Stimulated activated CD8-positive, alpha-beta memory T cell treated with anti-CD3 and anti-CD28 coated beads, Interleukin-7, amount 100 ng/mL, for 4 hours (primary cell): ENCODE measurements at places on chromosomes 1 and 21.

DNA sequence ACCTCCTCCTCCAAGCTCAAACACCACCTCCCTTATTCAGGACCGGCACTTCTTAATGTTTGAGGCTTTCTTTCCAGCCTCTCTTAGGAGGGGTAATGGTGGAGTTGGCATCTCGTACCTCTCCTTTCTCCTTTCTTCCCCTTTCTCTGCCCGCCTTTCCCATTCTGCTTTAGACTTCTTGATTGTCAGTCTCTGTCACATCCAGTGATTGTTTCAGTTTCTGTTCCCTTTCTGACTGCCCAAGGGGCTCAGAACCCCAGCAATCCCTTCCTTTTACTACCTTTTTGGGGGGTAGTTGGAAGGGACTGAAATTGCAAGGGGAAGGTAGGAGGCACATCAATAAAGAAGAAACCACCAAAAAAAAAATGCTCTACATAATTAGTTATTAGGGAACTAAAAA is 5.6 kb downstream of the ELK4 start:
- no peak for DNase-seq

- no peak for DNase-seq
These were observed 42.8 kb downstream of the CLDN14 start for GRCh38 chr21:36436829-36437744.

- DNase-seq: no peak
These were observed 172.4 kb downstream of the PSMG1 start for GRCh38 chr21:39010629-39011404.

DNA sequence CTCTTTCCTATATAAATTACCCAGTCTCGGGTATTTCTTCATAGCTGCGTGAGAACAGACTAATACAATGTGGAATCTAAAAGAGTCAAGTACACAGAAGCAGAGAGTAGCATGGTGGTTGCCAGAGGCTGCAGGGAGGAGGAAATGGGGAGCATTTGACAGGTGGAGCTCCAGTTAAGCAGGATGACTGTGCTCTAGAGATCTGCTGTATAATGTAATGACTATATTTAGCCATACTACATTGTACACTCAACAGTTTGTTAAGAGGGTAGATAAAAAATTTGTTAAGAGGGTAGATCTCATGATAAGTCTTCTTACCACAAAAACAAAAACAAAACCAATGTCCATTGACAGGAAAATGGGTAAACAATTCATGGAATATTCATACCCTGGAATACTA is 82.1 kb downstream of the MT1HL1 start:
- no peak for DNase-seq

GRCh38 chr1:229714964-229715603 is 89.0 kb downstream of the URB2 start:
- DNase-seq: no peak

- DNase-seq: no peak
These were observed 44.5 kb downstream of the CD55 start for GRCh38 chr1:207366022-207366421.

- DNase-seq: no peak
These were observed 21.3 kb upstream of the A3GALT2 start for GRCh38 chr1:33342041-33342723.

- no peak for DNase-seq
These were observed 550 bp upstream of the PTBP2 start for GRCh38 chr1:96721053-96721415.

GRCh38 chr1:118983558-118984041 is 4.5 kb downstream of the TBX15 start:
- DNase-seq: no peak

DNA sequence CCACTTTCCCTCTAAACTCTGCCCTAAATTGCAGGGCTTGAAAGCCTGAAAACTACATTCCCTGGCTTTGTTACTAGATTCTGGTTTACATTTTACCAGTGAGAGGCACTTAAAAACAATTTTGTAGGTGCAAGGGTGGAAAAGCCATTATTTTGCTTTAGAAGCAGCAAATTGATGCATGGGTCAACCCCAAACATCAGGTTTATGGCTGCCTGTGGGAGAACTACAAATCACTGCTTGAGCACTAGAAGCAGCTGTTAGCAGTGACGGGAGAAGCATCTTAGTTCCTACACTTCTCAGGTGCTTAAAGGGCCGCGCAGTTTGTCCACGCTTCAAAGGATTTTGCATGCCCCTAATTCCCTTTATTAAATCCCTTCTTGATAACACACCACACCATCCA is 417.2 kb downstream of the PCP4 start:
- DNase-seq: no peak

DNA sequence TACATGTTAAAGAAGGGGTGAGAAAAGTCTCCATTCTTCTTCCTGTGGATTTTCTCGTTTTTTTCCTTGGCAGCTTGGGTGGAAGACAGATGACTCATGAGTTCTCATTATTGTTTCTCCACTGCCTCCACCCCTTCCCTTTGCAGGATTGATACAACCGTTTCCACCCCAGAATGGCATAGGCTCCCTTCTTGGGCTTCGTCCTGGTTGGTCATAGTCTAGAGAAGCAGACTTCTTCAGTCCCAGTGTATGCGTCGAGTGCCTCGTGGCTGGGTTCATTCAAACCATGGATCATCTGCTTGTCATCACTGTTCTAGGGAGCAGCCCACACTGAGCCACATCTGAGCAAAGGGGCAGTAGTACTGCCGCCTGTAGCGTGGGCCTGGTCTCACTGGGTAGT is 13.7 kb downstream of the PTGFRN start:
- no peak for DNase-seq

DNA sequence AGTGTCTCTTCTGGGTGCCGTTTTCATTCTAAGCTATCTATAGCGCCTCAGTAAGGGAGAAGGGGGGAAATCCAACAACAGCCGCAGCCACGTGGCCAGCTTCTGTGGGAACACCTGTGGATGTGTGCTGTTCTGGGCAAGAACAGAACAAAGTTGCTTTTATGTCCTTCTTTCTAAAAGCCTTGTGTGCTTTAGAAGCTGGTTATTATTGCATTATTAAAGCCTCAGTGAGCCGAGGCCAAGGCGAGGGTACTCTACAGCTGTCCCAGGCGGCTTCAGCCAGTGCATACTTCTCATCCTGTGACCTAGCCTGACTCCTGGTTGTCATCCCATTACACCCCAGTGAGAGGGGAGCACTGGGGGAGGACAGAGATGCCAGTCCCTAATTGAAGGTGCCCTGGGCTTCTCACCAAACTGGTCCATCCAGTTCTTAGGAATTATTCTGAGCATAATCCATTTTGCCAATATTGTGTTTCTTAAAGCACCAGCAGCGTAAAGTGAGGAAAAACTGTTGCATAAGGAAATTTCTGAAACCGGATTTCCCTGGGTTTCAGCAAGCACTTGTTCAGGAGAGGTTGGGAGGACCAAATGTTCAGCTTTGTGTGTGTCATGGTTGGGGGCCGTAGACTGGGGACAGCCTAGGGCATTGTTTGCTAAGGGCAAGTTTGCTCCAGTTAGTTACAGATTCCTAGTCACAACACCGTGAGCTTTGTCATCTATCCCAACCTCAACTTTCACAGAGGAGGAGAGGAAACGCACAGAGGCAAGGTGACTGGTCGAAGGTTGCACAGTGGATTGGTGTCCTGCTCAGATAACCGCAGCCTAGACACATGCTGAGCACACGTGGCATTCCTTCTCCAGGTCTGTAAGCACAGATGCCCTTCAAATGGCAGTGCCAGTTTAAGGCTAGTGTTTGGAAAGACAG is 61.0 kb upstream of the ATP1A1 start:
- DNase-seq: no peak

DNA sequence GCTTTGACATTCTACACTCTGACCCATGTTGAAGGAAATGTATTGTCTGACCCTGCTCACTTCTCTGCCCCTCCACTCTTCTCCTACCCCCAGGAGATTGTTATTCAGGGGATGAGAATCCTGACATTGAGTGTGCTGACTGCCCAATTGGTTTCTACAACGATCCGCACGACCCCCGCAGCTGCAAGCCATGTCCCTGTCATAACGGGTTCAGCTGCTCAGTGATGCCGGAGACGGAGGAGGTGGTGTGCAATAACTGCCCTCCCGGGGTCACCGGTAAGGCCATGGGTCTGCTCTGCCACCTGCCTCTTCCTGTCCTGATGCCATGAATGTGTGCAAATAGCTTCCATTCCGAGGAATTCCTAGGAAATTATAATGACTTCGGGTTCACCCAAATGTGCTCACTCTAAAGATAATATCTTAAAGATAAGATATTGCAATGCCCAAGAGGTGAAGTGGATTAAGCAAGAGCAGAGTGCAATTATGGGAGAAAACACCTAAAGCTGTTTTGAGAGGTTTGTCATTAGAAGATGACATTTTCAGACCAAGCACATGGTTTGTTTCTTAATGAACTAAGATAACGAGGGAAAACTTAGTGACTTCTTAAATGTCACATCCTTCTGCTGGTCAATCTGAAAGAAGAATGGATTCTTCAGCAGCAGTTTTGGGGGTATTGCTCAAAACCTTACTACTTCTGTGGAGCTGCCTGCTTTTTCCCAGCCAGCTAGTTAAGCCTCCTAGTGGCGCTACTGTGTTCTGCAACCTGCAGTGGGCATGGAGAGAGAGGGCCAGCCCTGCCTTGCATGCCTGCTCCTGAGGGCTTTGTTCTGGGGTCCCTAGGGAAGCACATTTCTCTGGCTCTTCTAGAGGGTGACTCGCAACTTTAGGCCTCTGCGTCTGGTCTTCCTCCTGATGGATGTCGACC is 41.6 kb downstream of the LAMC2 start:
- DNase-seq: no peak

DNA sequence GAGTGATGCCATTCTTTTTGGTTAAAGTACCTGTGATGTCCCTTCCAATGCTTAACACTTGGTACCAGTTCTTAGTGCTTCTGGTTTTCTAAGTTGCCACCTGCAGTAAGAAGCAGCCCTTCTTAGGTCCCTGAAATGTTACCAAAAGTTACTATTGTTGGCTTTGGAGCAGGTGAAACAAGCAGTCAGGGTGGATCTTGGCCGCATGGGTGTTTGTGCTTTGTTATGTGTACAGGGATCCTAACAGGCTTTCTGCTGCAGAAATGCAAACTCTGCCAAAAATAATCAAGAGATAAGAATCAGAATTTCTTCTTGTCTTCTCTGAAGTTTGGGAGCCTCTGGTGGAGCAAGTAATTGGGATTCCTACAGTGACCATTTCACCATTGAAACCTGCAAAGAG is 84.4 kb downstream of the UBE4B start:
- DNase-seq: no peak

GRCh38 chr1:218066332-218066731 is 218.8 kb upstream of the RRP15 start:
- no peak for DNase-seq

GRCh38 chr1:24486331-24487065 is 16.1 kb upstream of the RCAN3 start:
- no peak for DNase-seq

DNA sequence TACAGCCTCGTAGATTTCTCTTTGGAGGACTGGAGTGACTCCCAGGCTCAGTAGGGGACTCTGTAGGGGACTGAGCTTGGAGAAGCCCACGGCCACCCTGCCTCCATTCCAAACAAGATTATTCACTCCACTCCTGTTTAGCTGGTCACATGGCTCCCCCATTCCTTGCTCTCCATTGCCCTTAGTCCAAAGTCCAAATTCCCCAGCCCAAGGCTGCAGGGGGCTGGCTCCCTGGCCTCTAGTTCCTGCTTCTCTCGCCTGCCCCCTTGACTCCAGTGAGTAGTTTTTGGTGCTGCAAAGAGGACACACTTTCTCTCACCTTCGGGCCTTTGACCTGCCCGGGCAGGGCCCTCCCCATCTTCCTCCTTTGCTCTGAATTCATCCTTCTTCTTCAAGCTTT is 403.3 kb downstream of the KIF26B start:
- DNase-seq: no peak

DNA sequence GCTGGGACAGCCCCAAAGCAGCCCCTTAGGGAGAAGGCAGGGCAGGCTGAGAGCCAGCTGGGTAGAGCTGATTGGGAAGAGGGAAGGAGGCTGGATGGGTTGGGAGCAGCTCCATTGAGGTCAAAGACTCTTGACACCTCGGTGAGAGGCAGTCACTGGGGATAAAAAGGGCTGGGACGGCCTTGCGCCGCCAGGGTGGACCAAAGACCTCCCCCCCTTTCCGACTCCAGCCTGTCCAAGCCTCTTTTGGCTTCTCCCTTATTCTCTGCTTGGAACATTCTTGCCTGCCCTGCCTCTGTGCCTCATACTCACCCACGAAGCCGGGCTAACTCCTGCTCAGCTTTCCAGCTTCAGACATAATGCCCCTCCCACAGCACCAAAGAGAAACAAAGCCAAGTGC is 51.1 kb downstream of the LRRC38 start:
- DNase-seq: no peak

DNA sequence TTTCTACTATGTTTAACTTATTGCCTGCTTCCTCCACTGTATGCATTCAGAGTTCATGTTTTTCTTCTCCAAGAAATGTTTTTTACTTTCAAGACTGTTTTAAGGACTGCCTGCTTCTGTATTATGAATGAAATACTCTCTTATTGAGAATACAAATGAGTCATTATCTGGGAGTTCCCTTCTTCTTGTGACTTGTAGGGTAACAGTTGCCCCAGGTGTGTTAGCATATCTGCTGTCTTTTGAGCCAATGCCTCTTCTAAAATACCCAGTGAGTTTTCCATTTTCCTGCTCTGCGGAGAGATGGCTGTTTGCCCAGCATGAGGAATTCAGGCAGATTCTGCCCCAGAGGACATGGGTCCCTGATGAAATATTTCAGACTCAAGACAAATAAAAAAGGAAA is 34.1 kb upstream of the ST6GALNAC5 start:
- no peak for DNase-seq

GRCh38 chr1:165342168-165342567 is 14.3 kb downstream of the LMX1A start:
- DNase-seq: no peak

DNA sequence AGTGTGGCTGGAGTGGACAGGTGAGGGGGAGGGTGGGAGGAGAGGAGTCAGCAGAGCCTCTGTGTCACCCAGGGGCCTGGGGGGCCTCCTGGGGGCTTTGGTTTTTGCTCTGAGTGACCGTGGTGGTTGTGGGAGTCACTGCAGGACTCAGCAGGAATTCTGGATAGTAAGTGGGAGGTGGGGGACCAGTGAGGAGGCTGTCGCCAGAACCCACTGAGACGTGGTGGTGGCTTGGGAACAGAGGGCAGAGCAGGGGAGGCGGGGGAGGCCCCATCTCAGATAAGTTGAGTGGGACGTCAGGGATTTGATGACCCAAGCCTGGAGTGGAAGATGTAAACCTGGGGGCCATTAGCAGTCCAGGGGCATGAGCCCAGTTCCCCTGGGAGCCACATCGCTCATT is 123.2 kb upstream of the WNT4 start:
- no peak for DNase-seq

DNA sequence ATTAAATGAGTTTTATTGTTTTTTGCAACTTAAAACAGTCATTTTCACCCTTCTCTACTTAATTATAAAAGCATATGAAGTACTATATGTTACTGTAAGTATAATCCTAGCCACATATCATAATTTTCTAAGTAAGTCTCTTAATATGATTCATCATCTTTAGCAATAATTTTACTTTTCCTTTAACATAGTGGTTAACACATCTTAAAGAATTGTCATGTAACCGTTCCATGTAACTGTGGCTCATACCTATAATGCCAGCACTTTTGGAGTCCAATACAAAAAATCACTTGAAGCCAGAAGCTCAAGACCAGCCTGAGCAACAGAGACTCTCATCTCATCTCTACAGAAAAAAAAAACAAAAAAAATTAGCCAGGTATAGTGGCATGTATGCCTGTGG is 260.6 kb upstream of the DUSP10 start:
- DNase-seq: no peak

GRCh38 chr1:173925306-173926242 is 8.4 kb upstream of the SERPINC1 start:
- DNase-seq: no peak

- DNase-seq: no peak
These were observed 21.3 kb downstream of the ATPAF1 start for GRCh38 chr1:46646844-46647243.

GRCh38 chr1:75795703-75796193 is 934 bp upstream of the MSH4 start:
- no peak for DNase-seq

GRCh38 chr1:91783423-91784170 is 102.4 kb downstream of the TGFBR3 start:
- no peak for DNase-seq
